ENCODE measurements at places on chromosomes 4 and X.

DNA sequence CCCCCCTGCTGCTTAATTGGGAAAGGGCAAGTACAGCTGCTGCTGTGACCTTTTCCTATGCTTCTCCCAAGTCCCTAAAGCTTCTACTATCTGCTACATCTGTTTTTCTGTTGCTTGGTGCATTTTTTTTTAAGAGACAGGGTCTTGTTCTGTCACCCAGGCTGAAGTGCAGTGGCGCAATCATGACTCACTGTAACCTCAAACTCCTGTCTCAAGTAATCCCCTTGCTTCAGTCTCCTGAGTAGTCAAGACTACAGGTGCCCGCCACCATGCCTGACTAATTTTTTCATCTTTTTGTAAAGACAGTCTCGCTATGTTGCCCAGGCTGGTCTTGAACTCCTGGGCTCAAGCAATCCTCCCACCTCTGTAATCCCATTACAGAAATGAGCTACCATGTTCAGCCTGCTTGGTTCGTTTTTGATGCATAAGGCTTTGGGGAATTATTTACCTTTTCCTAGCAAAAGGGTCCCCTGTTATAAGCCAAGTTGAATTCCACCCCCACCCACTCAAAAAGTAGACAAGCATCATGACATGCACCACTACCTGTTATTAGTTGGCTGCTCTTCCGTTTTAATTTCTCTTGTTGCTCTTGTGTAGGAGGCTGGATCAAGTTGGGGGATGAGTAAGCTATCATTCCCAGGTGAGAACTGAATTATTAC lies 39.6 kb downstream of the DGKK start:
- no peak for DNase-seq

DNA sequence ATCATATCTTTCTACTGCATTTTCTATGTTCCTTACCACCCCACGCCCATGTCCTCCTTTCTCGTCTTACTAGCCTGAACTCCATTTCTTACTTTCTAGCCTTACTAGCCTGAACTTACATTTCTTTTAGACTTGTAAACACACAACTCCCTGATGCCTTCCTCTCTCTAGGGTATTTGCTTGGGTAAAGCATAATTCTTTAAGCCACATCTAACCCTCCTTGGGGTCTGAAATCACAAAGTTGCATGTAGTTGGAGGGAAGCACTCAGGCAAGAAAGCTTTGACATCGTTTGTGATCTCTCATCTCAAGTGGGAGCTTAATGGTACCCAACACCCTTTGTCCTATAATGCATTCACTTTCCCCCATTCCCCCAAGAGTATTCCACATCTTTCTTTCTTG lies 124.4 kb downstream of the SPOCK3 start:
- no peak for DNase-seq

DNA sequence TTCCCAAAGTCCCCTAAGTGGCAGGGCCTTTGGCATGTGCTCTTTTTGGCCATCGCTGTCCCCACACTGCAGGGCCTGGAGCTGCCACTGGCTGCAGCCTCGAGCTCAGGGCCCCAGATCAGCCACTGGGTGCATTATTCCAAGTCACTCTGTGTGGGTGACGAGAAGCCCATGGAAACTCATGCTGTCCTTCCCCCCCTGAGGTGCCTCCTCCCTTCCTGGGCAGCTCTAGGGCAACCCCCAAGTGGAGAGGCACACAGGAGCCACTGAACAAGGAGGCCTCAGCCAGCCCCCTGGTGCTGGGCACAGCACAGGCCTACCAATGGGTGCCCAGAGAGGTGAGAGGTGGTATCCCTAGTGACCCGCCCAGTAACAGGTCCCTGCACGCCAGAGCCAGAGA lies 84.5 kb downstream of the PPP2R2C start:
- no peak for DNase-seq

- DNase-seq = no peak
Observed at GRCh38 chr4:143308377-143308776, 28.3 kb upstream of the GAB1 start.

DNA sequence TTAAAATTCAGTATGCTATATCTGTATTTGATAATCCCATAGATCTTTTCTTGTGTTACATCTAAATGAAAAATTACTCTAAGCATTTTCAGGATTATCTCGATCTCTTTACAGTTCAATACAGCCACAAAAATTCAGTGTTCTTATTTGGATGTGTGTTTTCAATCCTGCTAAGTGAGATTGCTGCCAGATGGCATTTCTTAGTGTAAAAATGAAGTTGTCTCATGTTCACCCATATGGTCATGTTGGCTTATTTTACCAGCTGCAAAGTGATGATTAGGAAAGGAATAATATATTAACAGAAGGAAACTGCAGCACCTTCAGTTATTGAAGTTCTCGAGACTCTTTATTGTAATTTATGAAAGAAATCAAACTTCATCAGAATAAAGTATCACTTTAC lies 12.1 kb upstream of the FAM47A start:
- DNase-seq = no peak

- peak; percentile 26 for DNase-seq
Observed at GRCh38 chr4:70838204-70838603, 1.5 kb downstream of the GRSF1 start.

- no peak for DNase-seq
Observed at GRCh38 chr4:139769364-139769763, 103.7 kb downstream of the MGST2 start.

DNA sequence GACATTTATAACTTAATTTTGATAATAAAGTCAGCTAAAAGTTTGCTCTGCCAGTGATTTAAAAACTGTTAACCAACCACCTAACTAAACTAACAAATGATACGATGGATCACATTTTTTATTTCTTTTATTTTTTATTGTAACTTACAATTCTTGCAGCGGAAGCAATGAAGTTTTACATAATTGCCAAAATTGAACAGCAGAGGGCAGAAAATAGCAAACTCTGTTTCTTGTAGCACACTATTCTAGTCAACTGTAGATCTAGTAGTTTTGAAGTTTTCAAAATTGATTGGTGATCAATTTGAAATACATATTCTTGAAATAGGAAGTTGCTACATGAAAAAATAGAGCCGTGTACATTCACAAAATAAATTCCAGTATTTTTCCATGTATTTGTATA lies 2.8 kb upstream of the GRIA2 start:
- DNase-seq = no peak

- DNase-seq = no peak
Observed at GRCh38 chr4:48481581-48481980, 1.6 kb upstream of the SLC10A4 start.
